ENCODE measurements at places on chromosomes 4 and X.

GRCh38 chr4:42533042-42533441 lies 123.9 kb downstream of the ATP8A1 start:
- H3K36me3 ChIP-seq: peaks cover 41% of the 10 kb centered on the region
- no peak for DNase-seq
- H3K4me3 ChIP-seq: no peak overlapping the region
- no peaks in the 10 kb centered on the region for H3K27me3 ChIP-seq

DNA sequence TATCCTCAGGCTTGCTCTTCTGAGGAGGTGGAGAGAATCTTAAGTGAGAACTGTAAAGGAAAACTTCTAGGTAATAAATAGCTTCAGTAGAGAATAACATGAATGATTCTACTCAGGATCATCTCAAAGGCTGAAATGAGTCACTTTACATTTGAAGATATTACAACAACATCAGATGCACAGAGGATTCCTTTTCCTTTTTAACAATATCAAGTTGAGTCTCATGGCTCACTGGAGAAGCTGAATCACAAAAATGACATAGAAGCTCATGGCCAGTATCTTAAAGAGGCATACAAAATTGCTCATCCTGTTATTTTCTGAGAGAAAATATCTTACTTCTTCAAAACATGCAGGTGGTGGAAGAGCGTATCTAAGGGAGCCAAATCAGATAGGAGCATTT lies 72.5 kb upstream of the EMCN start:
- H3K27me3 ChIP-seq: peaks cover 3% of the 10 kb centered on the region
- H3K4me3 ChIP-seq: no peak overlapping the region
- H3K36me3 ChIP-seq: no peaks in the 10 kb centered on the region
- H3K4me1 ChIP-seq: peaks cover 2% of the 10 kb centered on the region
- no peak for DNase-seq

DNA sequence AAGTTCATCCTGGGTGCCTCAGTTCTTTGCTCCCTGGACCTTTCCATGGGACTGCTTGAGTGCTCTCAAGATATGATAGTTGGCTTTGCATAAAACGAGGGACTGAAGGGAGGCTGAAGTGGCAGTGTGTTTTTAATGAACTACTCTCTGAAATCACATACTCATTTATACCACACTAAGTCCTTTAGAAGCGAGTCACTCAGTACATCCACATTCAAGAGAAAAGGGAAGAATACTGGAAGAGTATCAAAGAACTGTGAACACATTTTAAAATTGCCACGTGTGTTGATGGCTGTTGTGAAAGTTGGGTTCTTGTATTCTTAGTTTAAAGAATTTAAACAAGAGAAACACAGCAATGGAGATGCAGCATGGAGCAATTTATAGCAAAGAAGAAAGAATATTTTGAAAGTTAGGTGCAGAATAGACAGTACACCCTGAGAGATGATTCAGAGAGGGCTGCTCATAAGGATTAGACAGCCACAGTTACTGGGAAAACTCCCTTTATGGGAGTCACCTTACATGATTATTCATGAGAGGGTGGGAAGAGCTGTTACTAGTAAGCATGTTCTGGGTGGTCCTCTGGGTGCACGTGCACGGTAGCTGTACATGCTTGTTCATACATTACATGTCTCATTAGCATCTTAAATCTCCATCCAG lies 380.7 kb downstream of the ADGRL3 start:
- H3K4me1 ChIP-seq: no peaks in the 10 kb centered on the region
- H3K27me3 ChIP-seq: no peaks in the 10 kb centered on the region
- no peak for DNase-seq
- H3K4me3 ChIP-seq: no peak overlapping the region

GRCh38 chr4:8198906-8199593 lies at the start of gene SH3TC1:
Gene SH3TC1 (plus strand): TSS chr4:8199290. CDS start chr4:8205195, 5,905 bp downstream.
- H3K4me1 ChIP-seq: peaks cover 43% of the 10 kb centered on the region
- peak; percentile 70 for DNase-seq
- no peaks in the 10 kb centered on the region for H3K36me3 ChIP-seq
- H3K27ac ChIP-seq: peak within 1 kb of the TSS; percentile 82
- H3K4me3 ChIP-seq: peak within 1 kb of the TSS; percentile 82
- H3K27me3 ChIP-seq: no peaks in the 10 kb centered on the region

- no peak overlapping the region for H3K27ac ChIP-seq
- no peak for DNase-seq
- H3K36me3 ChIP-seq: no peaks in the 10 kb centered on the region
- no peaks in the 10 kb centered on the region for H3K4me1 ChIP-seq
Observed at GRCh38 chr4:16467061-16467460, 240.8 kb upstream of the TAPT1 start.

- no peak overlapping the region for H3K4me3 ChIP-seq
- H3K36me3 ChIP-seq: no peaks in the 10 kb centered on the region
- H3K27ac ChIP-seq: no peak overlapping the region
- DNase-seq: no peak
- no peaks in the 10 kb centered on the region for H3K27me3 ChIP-seq
Observed at GRCh38 chr4:183831026-183831446, 74.1 kb upstream of the STOX2 start.

GRCh38 chr4:113761620-113762185 lies at the start of gene CAMK2D:
Gene CAMK2D (minus strand): TSS chr4:113761738. CDS start chr4:113761068, 670 bp downstream.
- H3K27me3 ChIP-seq: peaks cover 3% of the 10 kb centered on the region
- peak within 1 kb of the TSS; percentile 92 for H3K27ac ChIP-seq
- peaks cover 27% of the 10 kb centered on the region for H3K36me3 ChIP-seq
- peaks cover 48% of the 10 kb centered on the region for H3K4me1 ChIP-seq
- DNase-seq: peak; percentile 82
- peak within 1 kb of the TSS; percentile 94 for H3K4me3 ChIP-seq

GRCh38 chr4:22482250-22483127 lies 33.4 kb downstream of the ADGRA3 start:
- H3K27me3 ChIP-seq: no peaks in the 10 kb centered on the region
- no peak for DNase-seq
- H3K4me1 ChIP-seq: peaks cover 32% of the 10 kb centered on the region
- H3K4me3 ChIP-seq: no peak overlapping the region
- no peak overlapping the region for H3K27ac ChIP-seq
- peaks cover 4% of the 10 kb centered on the region for H3K36me3 ChIP-seq

- H3K36me3 ChIP-seq: peaks cover 33% of the 10 kb centered on the region
- H3K4me1 ChIP-seq: peaks cover 13% of the 10 kb centered on the region
- no peak overlapping the region for H3K4me3 ChIP-seq
- no peak for DNase-seq
Observed at GRCh38 chr4:145083891-145084605, 13.9 kb downstream of the ANAPC10 start.

GRCh38 chrX:115491766-115492165 lies 69.2 kb upstream of the PLS3 start:
- H3K36me3 ChIP-seq: no peaks in the 10 kb centered on the region
- no peaks in the 10 kb centered on the region for H3K4me1 ChIP-seq
- H3K27me3 ChIP-seq: no peaks in the 10 kb centered on the region
- no peak for DNase-seq

- peaks cover 7% of the 10 kb centered on the region for H3K36me3 ChIP-seq
- H3K27me3 ChIP-seq: no peaks in the 10 kb centered on the region
- peaks cover 14% of the 10 kb centered on the region for H3K4me1 ChIP-seq
Observed at GRCh38 chr4:74205046-74205445, 47.1 kb downstream of the MTHFD2L start.
